ENCODE measurements at places on chromosomes 5 and 9.

- H3K27me3 ChIP-seq: no peaks in the 10 kb centered on the region
- H3K27ac ChIP-seq: no peak overlapping the region
- no peak overlapping the region for H3K4me3 ChIP-seq
- DNase-seq: no peak
These were observed 16.1 kb upstream of the FRRS1L start for GRCh38 chr9:109182940-109183798.

GRCh38 chr5:151200913-151201595 lies 22.8 kb downstream of the CCDC69 start:
- H3K4me1 ChIP-seq: peaks cover 20% of the 10 kb centered on the region
- H3K36me3 ChIP-seq: peaks cover 57% of the 10 kb centered on the region
- DNase-seq: no peak

DNA sequence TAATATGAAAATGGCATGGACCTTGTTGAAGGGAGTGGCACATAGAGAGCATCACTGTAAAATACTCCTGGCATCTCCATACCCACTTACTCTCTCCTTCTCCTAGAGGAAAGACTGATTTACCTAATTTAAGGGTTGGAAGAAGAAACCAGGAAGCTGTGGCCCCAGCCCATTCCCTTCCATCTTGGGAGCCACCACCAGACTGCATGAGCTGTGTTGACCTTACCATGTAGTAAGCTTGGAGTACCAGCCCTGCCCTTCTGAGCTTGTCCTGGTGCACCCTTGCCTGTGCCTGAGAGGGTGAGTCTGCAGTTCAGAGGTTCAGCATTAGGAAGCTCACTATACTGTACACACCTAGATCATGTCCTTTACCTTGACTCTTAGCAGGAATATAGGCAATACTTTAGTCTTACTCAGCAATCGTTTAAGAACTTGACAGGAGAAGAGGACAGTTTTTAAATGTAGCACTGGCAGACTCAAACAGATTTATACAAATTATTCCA lies 35.7 kb upstream of the HMGCS1 start:
- no peak overlapping the region for H3K27ac ChIP-seq
- no peaks in the 10 kb centered on the region for H3K4me1 ChIP-seq
- H3K4me3 ChIP-seq: no peak overlapping the region
- H3K27me3 ChIP-seq: no peaks in the 10 kb centered on the region

GRCh38 chr9:5580650-5581049 lies 48.3 kb upstream of the RIC1 start:
- no peak overlapping the region for H3K4me3 ChIP-seq
- no peaks in the 10 kb centered on the region for H3K36me3 ChIP-seq
- H3K27me3 ChIP-seq: no peaks in the 10 kb centered on the region
- H3K27ac ChIP-seq: no peak overlapping the region
- DNase-seq: no peak
- no peaks in the 10 kb centered on the region for H3K4me1 ChIP-seq

- no peak for DNase-seq
- no peak overlapping the region for H3K4me3 ChIP-seq
- H3K27ac ChIP-seq: no peak overlapping the region
- no peaks in the 10 kb centered on the region for H3K27me3 ChIP-seq
- no peaks in the 10 kb centered on the region for H3K4me1 ChIP-seq
These were observed 49.9 kb downstream of the ISL1 start for GRCh38 chr5:51433052-51433710.

DNA sequence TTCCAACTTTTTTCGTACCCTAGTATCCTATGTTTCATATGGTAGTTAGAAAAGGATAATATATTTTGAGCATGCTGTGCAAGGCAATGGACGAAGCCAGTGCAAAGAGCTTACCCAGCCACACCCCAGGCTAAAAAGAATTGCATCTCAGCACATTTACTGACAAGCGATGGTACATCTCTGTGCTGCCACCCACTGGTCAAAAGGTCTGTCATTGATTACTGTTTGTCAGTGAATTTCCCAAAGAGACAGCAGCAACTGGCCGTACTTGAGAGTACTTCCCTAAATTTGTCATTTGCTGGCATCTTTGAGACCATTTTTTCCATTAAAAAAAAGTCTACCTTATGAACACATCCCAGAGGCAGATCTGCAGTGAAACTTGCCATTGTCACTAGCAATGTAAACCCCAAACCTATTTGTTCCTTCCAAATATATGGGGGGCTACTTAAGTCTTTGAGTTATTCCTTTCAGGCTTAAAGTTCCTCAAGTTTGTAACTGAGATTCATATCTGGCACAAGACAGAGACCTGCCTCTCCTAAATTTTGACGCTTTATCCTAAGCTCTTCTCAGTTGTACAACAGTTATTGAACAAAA lies 184.3 kb downstream of the CTNND2 start:
- H3K36me3 ChIP-seq: no peaks in the 10 kb centered on the region
- H3K4me3 ChIP-seq: no peak overlapping the region
- H3K27me3 ChIP-seq: no peaks in the 10 kb centered on the region
- DNase-seq: peak; percentile 51

DNA sequence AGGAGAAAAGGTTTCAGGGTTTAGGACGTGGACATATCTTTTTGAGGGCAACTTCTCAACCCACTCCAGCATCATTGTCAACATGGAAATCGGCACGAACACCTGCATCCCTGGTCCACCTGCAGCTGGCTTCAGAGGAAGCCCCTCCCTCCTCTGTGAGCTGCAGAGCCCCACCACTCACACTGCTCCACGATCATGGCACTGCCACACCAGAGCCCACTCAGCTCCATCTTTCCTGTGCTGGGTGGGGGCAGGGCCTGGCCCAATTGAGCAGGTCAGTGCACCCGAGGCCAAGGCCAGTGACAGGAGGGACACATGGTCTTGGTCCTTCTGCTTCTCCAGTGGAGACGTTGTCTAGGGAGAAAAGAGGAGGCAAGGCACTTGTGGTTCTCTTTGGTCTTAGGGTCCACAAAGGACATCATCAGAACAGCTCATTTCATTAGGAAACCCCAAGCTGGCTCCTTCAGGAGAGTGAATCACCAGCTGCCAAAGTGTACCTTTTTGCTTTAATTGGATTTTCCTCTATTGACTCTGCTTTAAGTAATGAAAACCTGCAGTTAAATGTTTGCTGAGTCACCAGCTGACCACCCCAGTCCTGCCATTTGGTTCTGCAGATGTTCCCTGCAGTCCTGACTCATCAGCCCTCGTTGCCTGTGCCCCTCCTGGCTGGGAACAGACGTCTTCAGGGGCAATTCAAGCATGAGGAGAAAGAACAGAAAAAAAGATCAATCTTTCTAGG lies 56.2 kb downstream of the UBE2QL1 start:
- no peaks in the 10 kb centered on the region for H3K27me3 ChIP-seq
- no peak overlapping the region for H3K4me3 ChIP-seq
- no peak overlapping the region for H3K27ac ChIP-seq
- no peaks in the 10 kb centered on the region for H3K36me3 ChIP-seq
- no peaks in the 10 kb centered on the region for H3K4me1 ChIP-seq

GRCh38 chr9:87054999-87055686 lies 107.8 kb upstream of the GAS1 start:
- no peak overlapping the region for H3K4me3 ChIP-seq
- no peaks in the 10 kb centered on the region for H3K27me3 ChIP-seq
- H3K27ac ChIP-seq: no peak overlapping the region

DNA sequence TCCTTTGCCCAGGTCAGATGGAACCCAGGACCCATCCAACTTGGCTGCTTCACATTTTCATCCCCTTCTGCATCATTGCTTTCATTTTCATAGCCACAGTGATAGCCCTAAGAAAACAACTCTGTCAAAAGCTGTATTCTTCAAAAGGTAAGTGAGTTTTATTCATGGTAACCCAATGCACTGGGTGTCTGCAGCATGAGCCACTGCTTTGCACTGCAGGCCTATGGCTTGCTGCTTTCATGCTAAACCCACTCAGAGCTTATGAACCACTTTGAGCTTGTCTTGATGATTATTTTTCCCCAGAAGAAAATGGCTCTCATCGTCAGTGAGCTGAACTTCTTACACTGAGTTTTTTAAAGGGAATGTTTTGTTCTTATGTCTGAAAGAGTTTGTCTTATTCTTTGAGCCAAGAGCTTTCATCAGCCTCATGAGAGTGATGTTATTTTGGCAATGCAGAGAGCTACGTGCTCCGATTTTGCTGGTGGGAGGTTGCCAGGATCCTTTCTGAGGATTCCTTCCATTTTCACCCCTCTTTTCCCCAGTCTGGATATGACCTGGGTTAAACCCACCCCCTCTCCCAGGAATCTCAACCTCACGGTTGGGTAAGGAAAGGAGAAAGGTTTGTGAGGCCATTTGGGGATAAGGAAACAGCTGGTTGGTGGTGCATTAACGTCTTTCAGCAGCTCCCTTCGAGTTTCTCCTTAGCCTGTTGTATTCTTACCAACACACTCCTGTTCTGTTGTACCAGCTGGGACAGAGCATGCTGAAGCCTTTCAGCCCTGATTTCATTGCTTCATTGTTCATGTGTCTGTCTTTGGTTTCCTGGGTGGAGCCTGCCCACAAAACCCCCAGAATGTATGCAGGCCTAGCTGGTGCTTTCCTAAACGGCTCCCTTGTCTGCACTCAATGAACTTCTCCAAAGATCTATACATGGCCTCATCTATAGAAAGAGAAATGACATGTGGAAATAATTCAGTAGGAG lies 47.6 kb downstream of the PDCD1LG2 start:
- no peak overlapping the region for H3K4me3 ChIP-seq
- H3K36me3 ChIP-seq: no peaks in the 10 kb centered on the region
- H3K27me3 ChIP-seq: no peaks in the 10 kb centered on the region
- peaks cover 21% of the 10 kb centered on the region for H3K4me1 ChIP-seq
- DNase-seq: peak; percentile 25

GRCh38 chr9:75996726-75997125 lies 106.3 kb downstream of the PCSK5 start:
- no peak for DNase-seq
- H3K27ac ChIP-seq: no peak overlapping the region
- H3K4me3 ChIP-seq: no peak overlapping the region
- no peaks in the 10 kb centered on the region for H3K27me3 ChIP-seq
- no peaks in the 10 kb centered on the region for H3K4me1 ChIP-seq

DNA sequence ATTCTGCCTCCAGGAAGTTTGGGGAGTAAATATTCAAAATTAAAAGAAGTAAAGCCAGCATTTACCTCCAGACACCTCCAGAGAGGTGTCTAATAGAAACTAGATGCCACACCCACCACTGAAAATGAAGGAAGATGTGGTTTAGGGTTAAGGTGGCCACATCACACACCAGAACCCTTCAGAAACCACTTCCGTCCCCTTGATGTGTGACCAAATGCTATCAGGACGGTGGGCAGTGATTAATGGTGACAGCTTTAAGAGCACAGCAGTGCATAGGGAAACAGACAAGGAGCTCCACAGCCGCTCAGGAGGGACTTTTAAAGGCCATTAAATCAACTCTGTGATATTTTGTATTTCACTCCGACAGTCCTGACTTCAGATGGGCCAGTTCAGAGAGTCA lies 295.2 kb downstream of the BRINP1 start:
- H3K4me3 ChIP-seq: no peak overlapping the region
- H3K36me3 ChIP-seq: no peaks in the 10 kb centered on the region
- no peak overlapping the region for H3K27ac ChIP-seq
- DNase-seq: no peak
- H3K27me3 ChIP-seq: no peaks in the 10 kb centered on the region

DNA sequence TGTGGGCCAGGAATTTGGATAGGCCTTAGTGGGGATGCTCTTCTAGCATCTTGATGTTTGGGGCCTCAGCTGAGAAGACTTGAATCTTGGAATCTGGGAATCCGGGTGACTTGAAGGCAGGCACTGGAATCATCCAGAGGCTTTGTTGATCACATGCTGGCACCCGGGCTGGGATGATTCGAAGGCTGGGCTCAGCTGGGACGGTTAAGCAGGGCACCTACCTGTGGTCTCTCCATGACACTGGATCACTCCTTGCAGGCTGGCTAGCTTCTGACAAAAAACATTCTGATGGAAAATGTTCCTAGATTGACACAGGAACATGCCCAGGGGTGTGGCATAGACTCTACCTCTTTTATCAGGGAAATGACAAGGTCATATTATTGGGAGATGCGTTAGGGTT lies 149.1 kb downstream of the TENT4A start:
- no peak for DNase-seq
- H3K4me3 ChIP-seq: no peak overlapping the region
- no peaks in the 10 kb centered on the region for H3K4me1 ChIP-seq
- H3K36me3 ChIP-seq: no peaks in the 10 kb centered on the region

DNA sequence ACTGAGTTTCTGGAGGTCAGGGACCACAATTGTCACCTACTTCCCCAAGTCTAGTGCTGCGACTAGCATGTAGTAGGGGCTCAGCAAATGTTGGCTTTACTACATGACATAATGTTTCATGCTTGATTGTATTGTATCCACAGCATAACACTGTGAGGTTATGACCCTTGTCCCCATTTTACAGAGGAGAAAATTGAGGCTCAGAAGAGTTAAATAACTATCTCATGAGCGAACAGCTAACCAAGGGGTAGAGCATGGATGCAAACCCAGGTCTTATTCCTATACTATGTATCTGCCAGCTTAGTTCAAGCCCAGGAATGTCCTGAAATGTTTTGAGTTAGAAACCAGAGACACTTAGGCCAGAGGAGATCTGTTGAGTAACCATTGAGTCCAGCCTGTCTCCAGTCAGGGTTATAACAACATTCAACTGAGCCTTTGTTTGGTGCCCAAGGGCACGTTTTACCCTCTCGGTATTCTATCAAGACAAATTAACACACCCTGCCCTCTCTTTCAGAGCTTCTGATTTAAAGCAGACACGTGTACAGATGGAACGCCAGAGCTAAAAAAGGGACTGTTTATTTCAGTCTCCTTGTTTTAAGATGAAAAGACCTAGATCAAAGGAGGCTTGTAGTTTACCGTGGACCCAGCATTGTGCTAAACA lies 16.5 kb downstream of the ANGPTL2 start:
- H3K4me1 ChIP-seq: no peaks in the 10 kb centered on the region
- no peak for DNase-seq
- H3K27ac ChIP-seq: no peak overlapping the region
- no peaks in the 10 kb centered on the region for H3K36me3 ChIP-seq
- no peaks in the 10 kb centered on the region for H3K27me3 ChIP-seq
- no peak overlapping the region for H3K4me3 ChIP-seq

DNA sequence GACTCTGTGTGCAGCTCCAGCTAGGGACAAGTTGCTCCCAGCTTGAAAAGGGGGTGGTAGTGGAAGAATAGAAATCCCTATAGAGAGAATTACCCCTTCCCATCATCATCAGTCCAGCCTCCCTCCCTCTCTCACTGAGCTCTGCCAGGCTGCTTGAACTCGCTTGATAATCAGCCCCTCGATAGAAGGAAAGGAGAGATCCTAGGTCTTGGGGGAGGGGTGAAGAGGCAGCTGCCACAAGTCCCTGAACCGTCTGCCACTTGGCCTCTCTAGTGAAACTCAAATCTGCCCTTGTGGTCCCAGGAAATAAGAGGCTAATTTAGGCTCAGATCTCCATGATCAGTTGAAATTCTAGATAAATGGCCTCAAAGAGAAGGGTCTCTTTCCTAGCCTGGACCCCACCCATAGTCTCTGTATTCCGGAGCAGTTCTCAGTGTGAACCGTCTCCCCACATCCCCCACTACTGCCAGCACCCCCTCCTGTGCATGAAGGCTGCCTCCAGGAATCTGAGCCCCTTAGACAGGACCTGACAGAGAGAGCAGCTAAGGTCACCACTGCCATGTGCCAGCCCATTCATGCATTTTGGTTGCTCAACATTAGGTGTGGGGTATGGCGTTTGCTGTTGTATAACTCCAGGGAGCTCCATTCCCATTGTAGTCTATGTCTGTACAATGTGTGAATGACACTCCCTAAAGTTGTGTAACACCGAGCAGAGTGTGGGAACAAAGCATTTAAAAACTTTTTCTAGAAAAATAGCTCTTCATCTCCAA lies 5.5 kb downstream of the DNAJB5 start:
- no peaks in the 10 kb centered on the region for H3K36me3 ChIP-seq
- DNase-seq: no peak
- H3K27me3 ChIP-seq: no peaks in the 10 kb centered on the region

GRCh38 chr9:11204521-11204920 lies 591.7 kb upstream of the PTPRD start:
- H3K4me1 ChIP-seq: no peaks in the 10 kb centered on the region
- H3K27me3 ChIP-seq: no peaks in the 10 kb centered on the region
- H3K27ac ChIP-seq: no peak overlapping the region
- no peak overlapping the region for H3K4me3 ChIP-seq
